ENCODE measurements at places on chromosomes 5 and 9.

GRCh38 chr9:125258832-125259534, 2.6 kb upstream of the GAPVD1 start:
- no peak for DNase-seq

DNA sequence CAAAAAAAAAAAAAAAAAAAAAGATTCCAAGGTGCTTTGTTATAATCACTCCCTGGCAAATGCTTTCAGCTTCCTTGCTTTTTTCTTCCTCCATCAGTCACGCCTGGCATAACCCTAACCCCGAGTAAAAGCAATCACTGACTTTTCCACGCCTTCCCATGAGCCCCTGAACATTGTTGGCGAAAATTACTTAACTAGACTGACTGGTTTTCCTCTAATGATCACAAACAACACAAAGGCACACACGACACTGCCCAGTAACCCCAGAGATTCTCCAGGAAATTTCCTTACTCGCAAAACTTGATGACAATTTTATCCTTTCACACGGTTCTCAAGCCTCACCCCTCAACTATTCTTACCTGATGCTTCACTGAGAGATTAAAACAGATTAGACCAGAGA, 11.4 kb upstream of the PTGR1 start:
- DNase-seq: no peak

DNA sequence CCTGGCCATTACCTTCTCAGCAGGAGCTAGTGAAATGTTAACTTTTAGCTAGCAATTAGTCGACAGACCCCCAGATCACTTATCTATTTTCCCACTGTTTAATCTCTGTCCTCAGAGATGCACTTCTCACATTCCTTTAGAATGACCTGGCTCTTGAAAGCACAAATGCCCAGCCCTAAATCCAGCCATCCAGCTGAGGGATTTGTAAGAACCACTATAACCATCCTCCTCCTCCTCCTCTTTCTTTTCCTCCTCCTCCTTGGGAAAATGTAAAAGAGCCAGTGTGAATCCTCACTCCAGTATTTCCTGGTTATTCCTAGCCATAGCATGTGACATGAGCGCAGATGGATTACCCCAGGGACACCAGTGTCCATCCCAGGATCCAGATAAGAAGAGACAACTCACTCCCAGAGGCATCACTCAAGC, 124.3 kb downstream of the ENC1 start:
- DNase-seq: no peak

- no peak for DNase-seq
Observed at GRCh38 chr9:96232539-96233241, 69.3 kb downstream of the HSD17B3 start.

GRCh38 chr9:83472221-83472665, 66.0 kb downstream of the FRMD3 start:
- no peak for DNase-seq

DNA sequence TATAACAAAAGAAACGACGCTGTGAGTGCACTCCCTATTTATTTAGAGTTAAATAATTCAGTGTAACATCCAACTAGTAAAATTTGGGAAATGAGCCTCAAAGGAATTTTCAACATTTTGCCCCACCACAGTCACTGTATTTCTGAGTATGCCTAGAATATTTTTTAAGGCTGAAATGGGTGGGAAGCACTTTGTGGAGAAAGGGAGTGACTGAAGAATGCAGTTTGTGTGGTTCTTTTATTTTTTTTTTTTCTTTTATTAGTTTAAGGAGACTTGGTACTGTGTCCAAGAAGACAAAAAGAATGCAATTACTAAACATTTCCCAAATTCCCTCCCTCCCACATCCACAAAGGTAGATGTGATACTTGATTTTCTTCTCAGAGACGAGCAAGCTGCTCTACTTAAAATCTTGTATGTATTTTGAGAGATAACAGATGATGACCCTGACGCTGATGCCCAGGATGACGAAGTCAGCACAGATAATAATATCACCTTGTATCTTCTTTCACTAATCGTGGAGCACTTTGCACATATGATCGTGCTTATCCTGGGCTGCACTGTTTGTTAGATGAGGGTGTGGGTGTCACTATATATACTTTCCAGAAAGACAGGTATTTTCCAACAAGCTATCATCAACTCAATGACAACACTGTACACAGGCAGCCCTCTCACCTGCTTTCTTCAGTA, 586.3 kb downstream of the RAB3C start:
- no peak for DNase-seq
